GM23248 (cell line): ENCODE measurements at places on chromosomes 1 and 21.
A peak's percentile ranks its signal among the peaks of the same experiment; 100 is the strongest.

- DNase-seq, result peak; percentile 49
Observed at GRCh38 chr1:20615946-20616846, 17.1 kb upstream of the PINK1 start.

GRCh38 chr1:58308206-58308605, 238.3 kb downstream of the OMA1 start:
- DNase-seq, result no peak

DNA sequence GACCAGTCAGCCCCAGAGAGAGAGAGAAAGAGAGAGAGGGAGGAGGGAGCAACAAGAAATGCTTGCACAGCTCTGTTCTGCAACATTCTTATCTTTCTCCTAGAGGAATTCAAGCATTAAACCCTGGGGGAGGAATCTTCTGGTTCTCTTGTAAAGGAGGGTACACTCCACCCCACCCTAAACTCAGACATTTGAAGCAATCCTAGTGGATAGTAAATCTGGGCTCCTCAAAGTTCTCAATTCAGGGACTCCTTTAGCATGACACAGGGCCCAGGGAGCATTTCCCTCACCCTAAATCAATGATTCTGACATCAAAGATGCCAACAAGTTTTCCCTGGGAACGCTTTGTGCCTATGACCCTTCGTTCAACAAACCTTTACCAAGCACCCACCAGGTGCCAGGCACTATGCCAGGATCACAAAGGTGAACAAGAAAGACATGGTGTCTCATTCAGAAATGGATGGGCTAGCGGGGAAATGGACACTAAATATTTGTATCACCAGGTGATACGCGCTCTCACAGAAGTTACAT, 11.9 kb upstream of the CAPN2 start:
- peak; percentile 51 for DNase-seq

GRCh38 chr1:81582467-81582986, 218.2 kb upstream of the ADGRL2 start:
- peak; percentile 27 for DNase-seq

- DNase-seq, result no peak
Observed at GRCh38 chr1:17211377-17211776, 6.4 kb downstream of the PADI1 start.

- DNase-seq, result no peak
Observed at GRCh38 chr21:42472521-42472920, 23.5 kb downstream of the RSPH1 start.

- DNase-seq, result peak; percentile 60
Observed at GRCh38 chr1:16122350-16122881, 33.5 kb downstream of the EPHA2 start.

DNA sequence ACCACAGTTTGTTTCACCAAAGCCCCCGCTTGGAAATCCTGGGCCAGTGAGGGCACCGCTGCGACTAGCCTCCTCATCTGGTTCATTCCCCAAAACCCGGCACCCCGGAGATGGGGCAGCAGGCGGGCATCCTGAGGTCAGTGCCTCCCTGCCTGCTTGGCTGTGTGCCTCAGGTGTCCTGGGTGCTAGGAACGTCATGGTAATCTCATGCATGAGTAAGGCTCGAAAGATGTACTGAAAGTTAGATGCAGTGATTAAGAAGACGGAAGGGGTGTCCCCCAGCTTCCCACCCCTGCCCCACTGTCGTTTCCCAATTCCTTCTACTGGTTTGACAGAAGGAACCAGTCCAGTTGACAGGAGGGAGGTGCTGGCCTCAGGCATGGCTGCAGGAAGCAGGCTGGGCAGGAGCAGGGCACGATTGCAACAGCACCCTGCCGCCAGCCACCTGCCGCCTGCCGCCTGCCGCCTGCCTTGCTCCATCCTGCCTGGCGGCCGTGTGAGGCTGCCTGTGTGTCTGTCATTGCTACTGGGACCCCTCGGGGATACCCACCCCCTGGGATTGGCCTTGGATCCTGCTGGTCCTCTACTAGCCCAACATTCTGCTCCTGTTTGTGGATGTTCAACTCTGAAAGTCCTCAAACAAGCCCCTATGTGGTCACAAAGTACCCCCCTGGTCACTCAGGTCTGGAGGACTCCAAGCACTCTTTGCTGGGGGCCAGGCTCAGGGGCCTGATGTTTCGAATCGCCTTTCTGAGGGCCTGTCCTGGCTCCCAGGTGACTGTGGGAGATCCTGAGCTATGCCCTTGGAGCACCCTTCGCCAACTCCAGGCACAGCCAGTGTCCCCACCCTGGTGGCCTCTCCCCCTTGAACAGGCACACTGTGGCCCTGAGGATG, 73.0 kb upstream of the IFFO2 start:
- no peak for DNase-seq

DNA sequence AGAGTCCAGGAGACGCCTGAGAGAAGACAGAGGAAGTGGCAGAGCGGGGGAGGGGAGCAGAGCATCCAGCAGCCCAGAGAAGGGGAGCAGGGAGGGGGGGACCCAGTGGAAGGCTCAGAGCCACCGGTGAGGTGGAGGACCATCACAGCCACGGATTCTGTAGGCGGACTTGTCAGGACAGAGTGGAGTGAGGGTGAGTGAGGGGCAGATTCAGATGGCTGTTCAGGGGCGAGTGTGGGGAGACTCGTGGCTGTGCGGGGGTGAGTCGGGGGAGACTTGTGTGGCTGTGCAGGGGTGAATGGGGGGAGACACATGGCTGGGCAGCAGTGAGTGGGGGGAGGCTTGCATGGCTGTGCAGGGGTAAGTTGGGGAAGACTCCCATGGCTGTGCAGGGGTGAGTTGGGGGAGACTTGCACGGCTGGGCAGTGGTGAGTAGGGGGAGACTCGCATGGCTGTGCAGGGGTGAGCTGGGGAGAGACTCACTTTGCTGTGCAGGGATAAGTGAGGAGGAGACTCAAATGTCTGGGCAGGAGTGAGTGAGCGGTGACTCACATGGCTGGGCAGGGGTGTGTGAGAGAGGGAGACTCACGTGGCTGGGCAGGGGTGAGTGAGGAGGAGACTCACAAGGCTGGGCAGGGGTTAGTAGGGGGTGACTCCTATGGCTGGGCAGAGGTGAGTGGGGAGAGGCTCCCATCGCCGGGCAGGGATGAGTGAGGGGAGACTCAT, 56.8 kb upstream of the ABCG1 start:
- DNase-seq, result no peak

DNA sequence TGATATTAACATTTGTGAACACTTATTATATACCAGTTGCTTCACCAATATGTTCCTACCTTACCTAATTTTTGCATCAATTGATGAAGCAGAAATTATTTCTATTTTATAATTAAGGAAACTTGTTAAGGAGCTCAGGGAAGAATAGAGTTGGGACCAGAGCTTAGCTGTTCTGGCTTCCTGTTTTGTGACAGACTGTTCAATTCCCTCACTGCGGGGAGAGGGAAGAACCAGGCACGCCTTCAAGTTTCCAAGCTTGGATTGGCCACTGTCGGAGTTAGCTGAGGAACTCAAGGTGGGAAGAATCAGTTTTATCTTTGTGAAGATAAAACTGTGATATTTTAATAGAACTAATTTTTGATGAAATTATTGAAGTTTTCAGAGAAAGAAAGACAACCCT, 142.3 kb upstream of the LMO4 start:
- no peak for DNase-seq

DNA sequence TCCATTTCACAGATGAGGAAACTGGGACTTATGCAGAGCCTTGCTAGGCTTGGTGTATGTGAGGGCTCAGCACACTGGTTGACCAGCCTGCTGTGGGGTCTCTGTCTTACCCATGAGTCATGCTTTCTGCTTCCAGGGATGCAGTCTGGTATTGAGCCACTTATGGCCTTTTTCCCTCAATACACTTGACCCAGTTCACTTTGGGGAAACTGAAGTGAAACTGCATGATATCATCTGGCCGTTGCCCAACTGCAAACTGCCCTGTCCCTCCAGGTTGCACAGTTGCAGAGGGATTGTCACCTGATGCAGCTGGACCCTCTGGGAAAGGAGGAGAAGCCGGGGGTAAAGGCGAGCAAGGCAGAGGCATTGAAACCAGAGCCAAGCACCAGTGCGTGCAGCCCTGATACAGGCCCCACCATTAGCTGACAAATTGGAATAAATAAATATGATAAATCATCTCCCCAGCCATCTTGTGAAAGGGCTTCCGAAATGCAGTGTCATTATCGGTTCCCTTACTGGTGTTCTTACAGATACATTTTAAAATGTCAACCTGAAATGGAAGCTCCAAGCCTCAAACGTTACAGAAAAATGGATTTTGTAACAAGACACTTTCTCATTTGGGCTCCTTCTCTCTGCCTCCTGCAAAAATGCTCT, 39.3 kb upstream of the DUSP10 start:
- DNase-seq, result no peak

- no peak for DNase-seq
Observed at GRCh38 chr1:225931270-225932136, 7.5 kb upstream of the PYCR2 start.

DNA sequence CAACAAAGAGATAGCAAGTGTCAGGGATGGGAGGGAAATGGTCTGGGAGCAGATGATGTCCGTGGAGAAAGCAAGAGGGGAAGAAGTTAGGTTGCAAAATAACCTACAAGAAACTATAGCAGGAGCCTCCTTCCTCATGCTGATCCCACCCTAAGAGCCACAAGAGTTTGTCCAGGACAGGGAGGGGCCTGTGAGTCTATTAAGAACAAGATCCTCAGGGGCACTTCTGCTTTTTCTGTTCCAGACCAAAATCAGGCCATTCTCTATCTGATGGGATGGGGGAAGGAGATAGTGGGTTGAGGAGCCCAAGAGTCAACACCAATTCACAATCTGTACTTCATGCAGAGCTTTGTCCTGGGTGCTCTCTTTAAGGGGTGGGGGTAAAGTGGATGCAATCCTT, 7.7 kb upstream of the ATP1A4 start:
- DNase-seq, result no peak

- no peak for DNase-seq
Observed at GRCh38 chr1:213876531-213876930, 111.2 kb upstream of the PROX1 start.

GRCh38 chr21:45301521-45302081, 13.9 kb upstream of the POFUT2 start:
- DNase-seq, result no peak
